ENCODE measurements at places on chromosomes 1 and 21.

- no peak for DNase-seq
These were observed 62.8 kb downstream of the NGF start for GRCh38 chr1:115275216-115275615.

DNA sequence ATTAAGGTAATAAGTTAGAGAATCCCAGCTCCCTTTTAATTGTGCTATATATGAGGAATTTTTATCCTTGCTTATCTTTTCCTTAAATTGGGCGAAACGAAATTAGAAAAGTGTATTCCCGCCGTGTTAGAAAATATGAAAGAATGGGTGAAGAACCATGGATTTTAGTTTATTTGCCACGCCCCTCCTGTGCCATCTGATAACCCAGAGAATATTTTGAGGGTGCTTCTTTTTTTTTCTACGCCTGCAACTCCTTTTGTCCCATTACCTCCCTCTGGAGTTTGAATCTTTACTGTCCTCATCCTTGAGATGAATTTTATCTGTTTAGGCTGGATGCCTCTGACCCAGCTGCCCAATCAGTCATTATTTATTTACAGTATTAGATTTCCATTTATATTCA is 1.6 kb downstream of the TLCD4 start:
- DNase-seq: no peak

DNA sequence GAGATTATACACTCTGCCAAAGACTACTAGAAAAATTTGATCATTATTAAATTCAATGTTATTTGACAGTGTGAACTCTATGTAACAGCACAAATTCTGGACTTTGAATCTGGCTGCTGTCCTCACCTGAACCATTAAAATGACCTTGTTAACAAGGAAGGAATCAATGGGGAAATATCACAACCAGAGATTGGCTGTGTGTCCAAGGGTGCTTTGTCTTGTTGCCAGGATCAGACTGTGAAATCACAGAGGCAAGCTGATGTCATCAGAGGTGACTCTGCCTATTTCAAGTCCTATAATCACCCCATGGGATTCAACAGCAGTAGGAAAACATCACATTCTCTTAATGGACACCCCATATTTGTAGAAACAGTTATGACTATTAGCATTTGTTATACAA is 46.8 kb downstream of the ADAMTS5 start:
- DNase-seq: no peak

GRCh38 chr1:227240983-227241382 is 77.3 kb downstream of the CDC42BPA start:
- DNase-seq: no peak

DNA sequence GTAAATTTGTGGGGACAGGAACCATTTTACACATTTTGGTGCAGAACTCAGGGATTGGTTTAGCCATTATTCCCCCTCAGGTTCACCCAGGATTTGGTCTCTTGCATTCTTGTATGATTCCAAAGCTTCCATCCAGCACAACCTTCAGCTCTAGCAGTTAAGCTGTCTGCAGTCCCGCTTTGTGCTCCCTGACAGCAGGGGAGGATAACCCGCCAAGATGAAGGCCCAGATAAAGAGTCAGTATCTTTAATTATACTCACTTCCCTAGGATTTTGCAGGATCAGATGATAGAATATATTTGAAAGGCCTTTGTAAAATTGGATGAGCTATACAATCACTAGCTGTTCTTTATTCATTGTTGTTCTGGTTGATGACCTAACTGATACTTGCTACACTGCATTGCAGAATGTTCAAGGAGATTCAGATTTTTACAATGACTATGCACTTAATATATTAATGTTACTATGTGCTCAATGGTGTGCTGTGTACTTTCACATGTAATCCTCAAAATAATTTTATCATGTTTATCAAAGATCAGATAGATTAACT is 49.8 kb downstream of the SLC16A1 start:
- DNase-seq: no peak

- DNase-seq: no peak
These were observed 76.6 kb downstream of the ADCY10 start for GRCh38 chr1:167837326-167837725.
